Iris pigment epithelial cell (primary cell): ENCODE measurements at places on chromosomes 4 and X.

GRCh38 chr4:165461159-165461821, 82.5 kb downstream of the CPE start:
- peak; percentile 44 for DNase-seq

DNA sequence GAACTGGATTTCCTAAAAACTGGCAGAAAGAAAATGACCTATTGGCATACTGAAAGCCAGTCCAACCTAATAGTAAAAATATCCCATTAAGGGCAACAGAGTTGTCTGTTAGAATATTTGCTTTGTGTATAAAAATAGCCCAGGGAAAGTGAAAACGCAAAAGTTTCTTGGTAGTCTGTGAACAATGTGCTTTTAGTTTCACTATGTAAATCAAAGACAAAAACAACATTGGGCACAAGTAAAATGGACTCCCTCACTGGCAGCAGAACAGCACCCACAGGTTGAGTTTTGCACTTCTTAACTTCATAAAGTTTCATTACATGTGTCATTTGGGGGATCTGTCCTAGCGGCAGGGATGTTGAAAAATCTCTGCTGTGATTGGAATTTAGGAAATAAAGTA, 4.3 kb upstream of the FGG start:
- peak; percentile 30 for DNase-seq

- peak; percentile 26 for DNase-seq
These were observed 1305.8 kb downstream of the PCDH7 start for GRCh38 chr4:32025851-32026459.

- no peak for DNase-seq
These were observed 27.5 kb upstream of the GPR78 start for GRCh38 chr4:8552581-8553205.

- no peak for DNase-seq
These were observed 22.1 kb downstream of the NHS start for GRCh38 chrX:17397074-17397473.

DNA sequence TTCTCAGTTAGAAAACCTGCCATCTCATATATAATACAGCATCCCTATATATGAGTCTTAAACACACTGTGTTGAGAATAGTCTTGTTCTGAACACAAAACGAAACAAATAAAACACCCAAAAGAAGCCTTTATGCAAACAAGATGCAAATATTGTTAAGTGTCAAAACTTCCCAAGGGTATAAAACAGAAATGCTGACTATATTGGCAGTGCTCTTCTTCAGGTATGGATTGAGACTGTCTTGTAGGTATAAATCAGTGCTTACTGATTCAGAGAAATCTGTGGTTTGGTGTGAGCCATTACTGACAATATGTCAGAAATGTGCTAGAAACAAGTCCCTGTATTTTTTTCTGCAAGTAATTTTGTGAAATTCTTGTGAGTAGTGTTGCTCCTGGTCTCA, 82.8 kb upstream of the CTSO start:
- no peak for DNase-seq

- peak; percentile 72 for DNase-seq
These were observed 204.9 kb downstream of the APBB2 start for GRCh38 chr4:41009411-41009810.

DNA sequence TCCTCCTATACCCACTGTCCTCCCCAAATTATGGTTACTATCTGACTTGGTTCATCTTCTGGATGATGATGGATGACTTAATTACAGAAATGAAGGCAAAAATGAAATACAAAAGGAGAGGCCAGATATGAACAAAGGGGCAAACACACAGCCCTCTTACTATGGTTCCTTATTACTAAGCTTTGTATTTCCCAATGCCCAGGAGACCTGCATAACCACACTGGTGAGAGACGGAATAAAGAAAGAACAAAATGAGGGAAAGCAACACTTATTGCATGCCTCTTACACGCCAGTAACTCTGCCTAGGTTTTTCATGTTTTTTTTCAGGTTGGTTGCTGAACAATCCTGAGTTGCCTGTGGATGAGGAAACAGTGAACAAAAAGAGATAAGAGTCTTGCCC, 120.5 kb downstream of the SLC10A7 start:
- no peak for DNase-seq

- no peak for DNase-seq
These were observed 257.6 kb upstream of the CLNK start for GRCh38 chr4:10942156-10942555.

DNA sequence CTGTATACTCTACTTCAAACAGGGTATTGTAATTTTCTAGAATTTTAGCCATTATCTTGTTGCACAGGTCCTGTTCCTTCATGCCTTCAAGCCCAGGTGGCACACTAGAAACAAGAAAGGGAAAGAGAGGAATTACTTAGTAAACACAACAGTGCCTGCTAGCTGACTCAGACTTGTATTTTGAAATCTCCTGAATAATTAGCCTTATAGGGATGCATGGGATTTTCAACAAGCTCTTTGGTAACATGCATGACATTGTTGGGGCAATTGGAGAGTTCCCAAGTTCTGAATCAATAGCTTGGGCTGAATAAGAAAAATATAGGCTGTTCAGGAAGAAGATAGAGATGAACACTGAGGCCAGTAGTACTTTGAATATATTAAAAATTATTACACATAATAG, 118.8 kb downstream of the FAM13A start:
- peak; percentile 95 for DNase-seq

GRCh38 chr4:85423431-85423830, 51.5 kb upstream of the ARHGAP24 start:
- peak; percentile 19 for DNase-seq

DNA sequence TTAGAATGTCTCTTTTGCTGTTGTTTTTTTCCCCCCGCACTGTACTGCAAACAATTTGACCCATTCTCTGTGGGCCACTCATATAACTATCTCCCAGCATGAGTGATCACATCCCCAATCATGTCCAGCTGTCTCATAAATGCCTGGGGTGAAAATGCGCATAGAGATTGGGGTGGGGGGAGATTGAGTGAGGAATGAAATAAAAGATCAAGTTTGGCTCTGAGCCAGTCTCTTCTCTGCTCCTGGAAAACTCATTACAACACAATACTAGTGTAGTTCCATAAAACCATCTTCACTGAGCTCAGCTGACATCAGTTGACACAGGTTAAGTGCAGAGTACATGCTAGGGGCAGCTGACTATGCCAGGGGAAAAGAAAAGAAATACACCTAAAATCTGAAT, 96.9 kb downstream of the EGF start:
- no peak for DNase-seq

GRCh38 chrX:33970028-33970967, 161.8 kb downstream of the FAM47A start:
- DNase-seq = no peak

GRCh38 chr4:153490985-153491483, 24.9 kb downstream of the TMEM131L start:
- DNase-seq = no peak

GRCh38 chr4:39814403-39815185, 116.7 kb downstream of the UBE2K start:
- DNase-seq = peak; percentile 41

DNA sequence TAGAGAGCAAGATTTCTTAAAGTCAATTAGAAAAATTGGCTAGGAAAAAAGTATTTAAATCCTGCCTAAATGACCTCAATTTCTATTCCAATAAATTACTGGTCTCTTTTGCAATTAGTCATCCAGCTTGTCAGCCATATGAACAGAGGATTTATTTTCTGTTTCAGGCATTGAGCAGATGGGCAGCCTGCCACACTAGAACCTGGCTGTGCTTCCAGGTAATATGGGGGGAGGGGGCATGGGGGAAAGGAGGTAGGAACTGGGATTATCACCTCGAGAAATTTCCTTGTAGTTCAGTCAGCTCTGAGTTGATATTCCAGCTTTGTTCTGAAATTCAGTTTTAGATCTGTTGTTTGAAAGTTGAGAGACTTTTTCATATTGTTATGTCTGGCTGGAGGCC, 206.3 kb upstream of the LCORL start:
- no peak for DNase-seq

DNA sequence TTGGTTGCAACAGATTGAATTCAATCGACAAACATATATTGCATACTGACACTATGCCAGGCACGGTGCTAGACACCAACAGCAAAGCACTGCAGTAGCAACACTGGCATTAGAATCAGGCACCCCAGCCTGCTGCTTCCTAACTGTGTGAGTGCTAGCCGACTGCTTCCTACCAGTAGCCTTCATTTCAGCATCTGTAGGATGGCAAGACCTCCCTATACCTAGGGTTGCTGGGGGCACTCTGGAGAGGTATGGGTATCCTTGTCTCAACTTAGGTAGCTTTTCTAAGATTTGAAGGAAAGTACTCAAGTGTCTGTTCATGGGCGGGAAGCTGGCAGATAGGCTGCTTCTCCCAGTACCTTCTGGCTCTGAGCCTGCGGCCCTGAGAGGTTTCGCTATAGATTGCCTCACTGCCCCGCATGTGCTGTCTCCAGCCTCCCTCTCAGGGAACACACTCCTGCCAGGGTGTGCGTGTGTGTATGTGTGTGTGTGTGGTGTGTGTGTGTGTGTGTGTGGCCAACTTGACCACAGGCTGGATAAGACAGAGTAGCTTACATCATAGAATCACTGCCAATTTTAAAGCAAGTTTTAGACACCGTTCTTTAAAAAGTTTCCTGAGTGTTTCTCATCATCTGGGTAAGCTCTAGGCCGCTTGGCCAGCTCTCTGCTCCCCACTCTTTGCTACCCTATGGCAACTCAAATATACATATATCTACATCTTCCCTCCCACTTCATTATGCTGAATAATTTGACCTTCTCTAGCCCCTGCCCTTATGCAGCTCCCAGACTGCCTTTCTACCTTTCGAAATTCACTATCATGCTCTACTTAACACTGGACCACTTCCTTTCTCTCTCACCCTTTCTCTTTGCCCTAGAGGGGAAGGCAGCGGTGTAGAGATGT, 97.0 kb upstream of the PJA1 start:
- peak; percentile 32 for DNase-seq

DNA sequence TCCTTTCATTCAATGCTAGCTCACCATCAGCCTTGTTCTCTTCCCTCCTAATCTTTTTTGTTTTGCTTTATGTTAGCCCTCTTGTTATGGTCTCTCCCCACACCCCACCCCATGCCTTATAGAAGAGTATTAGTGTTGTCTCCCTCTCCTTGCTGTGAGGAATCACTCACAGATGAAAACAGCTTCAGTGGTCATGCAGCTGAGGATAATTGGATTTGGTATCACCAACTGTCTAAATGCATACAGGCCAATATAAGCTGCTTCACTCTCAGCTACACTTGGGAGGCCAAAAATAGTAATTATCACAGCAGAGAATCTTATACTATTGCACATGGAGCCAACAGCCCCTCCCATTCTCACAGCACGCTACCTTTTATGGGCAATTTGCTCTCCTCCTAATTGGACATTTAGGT, 494.6 kb upstream of the FAM241A start:
- no peak for DNase-seq

GRCh38 chr4:83610729-83611128, 74.8 kb downstream of the GPAT3 start:
- DNase-seq = no peak

DNA sequence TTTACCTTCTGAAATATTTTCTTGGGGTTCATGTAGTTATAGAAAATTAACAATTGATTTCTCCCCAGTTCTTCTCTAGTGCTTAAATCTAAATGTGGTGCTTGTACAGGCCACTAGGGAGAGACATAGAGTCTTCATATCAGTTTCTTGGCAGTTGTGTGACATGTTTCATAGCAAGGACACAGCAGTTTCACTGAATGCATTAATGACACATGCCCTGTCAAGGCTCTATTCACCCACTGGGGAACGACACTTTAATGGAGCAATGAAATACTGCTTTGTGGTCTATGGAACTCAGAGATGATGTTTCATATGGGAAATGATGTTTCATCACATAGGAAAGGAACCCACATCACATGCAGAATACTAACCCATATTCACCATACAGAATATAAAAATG, 2.8 kb downstream of the VEGFC start:
- DNase-seq = peak; percentile 65

DNA sequence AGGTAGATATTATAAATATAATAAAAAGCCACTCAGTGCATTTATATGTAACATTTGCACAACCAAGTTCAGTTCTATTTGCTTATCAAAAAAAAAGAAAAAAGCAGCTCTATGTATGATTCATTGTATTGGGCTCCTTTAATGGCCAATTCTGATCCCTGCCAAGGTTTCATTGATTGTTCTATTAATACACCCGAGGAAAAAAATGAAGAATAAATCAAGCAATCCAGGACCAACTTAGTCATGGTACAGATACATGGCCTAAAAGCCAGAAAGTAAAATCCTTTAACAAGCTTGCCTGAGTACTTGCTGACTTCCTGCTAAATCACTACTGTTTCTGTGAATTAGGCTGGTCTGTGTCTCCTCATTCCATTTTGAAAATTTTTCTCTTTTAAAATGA, 77.6 kb upstream of the PCDH7 start:
- DNase-seq = no peak

GRCh38 chr4:8171984-8172924, 13.6 kb upstream of the ABLIM2 start:
- DNase-seq = no peak

- no peak for DNase-seq
These were observed 22.9 kb downstream of the ACOT9 start for GRCh38 chrX:23720117-23720677.

DNA sequence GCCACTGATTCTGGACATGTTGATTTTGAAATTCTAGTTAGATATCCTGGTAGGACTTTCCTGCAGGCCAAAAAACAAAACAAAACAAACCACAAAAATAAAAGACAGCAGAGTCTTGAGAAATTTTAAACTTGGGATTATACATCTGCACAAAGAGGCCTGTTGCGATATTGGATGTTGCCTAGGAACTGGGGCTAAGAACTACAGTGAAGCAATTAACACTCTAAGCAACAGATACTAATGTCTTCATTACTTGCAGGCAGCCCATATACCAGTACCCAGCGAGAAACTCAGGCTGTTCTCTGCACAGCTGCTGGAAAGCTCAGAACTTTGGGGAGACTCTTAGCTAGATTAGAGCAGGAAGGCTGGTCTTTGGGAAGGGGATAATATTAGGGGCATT, 69.1 kb upstream of the SCOC start:
- no peak for DNase-seq

GRCh38 chrX:49627086-49627777, 28.4 kb downstream of the GAGE1 start:
- peak; percentile 11 for DNase-seq

DNA sequence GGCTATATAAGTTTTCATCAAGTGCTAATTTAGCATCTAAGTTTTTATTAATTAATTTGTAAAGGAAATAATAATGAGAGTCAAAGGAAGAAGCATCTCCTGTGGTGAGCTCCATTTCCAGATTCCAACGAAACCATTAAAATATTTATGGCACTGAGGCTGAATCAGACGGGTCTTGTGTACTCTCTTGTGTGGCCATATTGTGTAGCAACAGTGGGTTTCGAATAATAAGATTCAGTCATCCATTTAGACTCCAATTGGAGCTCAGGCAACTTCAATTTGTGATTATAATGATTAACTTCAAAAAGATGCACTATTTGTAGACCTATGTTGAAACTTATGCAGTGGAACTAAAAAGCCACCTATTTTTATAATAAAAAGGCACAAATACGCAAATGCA, 82.4 kb downstream of the SNCA start:
- no peak for DNase-seq

GRCh38 chr4:80538276-80538926, 202.9 kb downstream of the CFAP299 start:
- DNase-seq = peak; percentile 33

GRCh38 chr4:139824882-139825522, 159.4 kb downstream of the MGST2 start:
- no peak for DNase-seq
